ENCODE measurements at places on chromosomes 3 and 15. TPM values are rescaled to one million over a fixed set of nuclear protein-coding genes. Genes with fewer than 3 reads are reported as not detected.
A peak's percentile ranks its signal among the peaks of the same experiment; 100 is the strongest.

The DNAH1 gene
- polyA plus RNA-seq: 5.1 TPM

The TLR9 gene
- not detected for polyA plus RNA-seq

DNA sequence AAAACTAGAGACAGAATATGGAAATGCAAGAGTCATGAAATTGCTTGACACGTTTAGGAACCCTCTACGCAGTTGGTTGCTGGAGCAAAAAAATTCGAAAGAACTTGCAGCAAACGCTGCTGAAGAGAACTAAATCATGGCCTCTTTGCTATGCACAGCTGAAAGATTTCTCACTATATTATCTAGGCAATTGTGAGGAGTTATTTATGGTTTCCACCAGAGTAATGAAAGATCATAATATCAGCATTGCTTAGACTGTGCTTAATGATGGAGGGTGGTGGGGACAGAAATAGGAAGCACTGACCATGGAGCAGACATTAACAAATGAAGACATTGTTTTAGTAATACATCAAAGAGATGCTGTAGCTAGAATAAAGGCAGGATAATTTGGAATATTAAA, 593.4 kb upstream of the ZNF717 start:
- DNase-seq: no peak
- no peaks in the 10 kb centered on the region for H3K27me3 ChIP-seq
- no peaks in the 10 kb centered on the region for H3K36me3 ChIP-seq
- H3K4me3 ChIP-seq: no peak overlapping the region

GRCh38 chr3:56904552-56905215, 102.9 kb upstream of the ARHGEF3 start:
- no peak overlapping the region for H3K4me3 ChIP-seq
- no peaks in the 10 kb centered on the region for H3K27me3 ChIP-seq
- no peak overlapping the region for H3K27ac ChIP-seq
- H3K36me3 ChIP-seq: no peaks in the 10 kb centered on the region

The DNAH12 gene
- polyA plus RNA-seq: 0.03 TPM

GRCh38 chr15:101124731-101125451, 127.0 kb downstream of the CHSY1 start:
- H3K4me3 ChIP-seq: no peak overlapping the region
- no peak for DNase-seq
- peak overlapping the region; percentile 100 for H3K27ac ChIP-seq
- no peaks in the 10 kb centered on the region for H3K27me3 ChIP-seq
- peaks cover 31% of the 10 kb centered on the region for H3K4me1 ChIP-seq

DNA sequence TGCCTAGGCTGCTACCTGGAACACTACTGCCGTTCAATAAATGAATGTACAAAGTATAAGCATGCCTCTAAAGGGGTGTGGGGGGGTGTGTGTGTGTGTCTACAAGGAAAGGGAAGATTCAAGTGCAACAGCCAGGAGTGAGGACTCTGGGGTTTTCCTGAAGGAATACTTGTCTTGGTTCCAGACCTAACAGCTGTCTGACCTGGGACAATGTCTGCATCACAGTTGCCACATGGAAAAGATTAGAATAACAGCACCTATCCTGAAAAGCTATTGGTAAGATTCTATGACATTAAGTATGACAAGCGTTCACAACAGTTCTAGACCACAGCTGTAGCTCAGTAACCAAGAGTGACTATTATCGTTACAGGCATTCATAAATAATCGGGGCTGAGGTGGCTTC, 345.2 kb downstream of the FOXP1 start:
- H3K4me3 ChIP-seq: no peak overlapping the region
- H3K4me1 ChIP-seq: no peaks in the 10 kb centered on the region
- H3K27ac ChIP-seq: no peak overlapping the region
- no peak for DNase-seq
- H3K27me3 ChIP-seq: no peaks in the 10 kb centered on the region
- no peaks in the 10 kb centered on the region for H3K36me3 ChIP-seq

DNA sequence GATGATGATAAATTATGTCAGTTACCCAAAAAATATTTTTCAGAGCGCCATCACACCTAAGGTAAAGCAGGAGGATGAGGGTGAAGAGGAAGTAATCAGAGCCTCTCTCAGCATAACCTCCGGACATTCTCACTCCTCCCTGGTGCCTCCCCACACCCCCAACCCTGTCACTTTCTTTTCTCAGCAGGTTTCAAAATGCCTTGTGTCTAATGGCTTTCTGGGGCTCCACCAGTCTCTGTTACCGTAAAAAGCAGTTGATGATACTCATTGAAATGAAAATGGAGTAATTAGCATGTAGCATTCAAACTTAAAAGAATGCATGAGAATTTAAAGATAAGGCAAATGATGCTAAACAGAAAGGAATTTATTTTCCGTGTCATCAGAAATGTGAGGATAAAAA, 180.0 kb downstream of the ERC2 start:
- peaks cover 21% of the 10 kb centered on the region for H3K4me1 ChIP-seq
- no peak overlapping the region for H3K27ac ChIP-seq
- no peak overlapping the region for H3K4me3 ChIP-seq

DNA sequence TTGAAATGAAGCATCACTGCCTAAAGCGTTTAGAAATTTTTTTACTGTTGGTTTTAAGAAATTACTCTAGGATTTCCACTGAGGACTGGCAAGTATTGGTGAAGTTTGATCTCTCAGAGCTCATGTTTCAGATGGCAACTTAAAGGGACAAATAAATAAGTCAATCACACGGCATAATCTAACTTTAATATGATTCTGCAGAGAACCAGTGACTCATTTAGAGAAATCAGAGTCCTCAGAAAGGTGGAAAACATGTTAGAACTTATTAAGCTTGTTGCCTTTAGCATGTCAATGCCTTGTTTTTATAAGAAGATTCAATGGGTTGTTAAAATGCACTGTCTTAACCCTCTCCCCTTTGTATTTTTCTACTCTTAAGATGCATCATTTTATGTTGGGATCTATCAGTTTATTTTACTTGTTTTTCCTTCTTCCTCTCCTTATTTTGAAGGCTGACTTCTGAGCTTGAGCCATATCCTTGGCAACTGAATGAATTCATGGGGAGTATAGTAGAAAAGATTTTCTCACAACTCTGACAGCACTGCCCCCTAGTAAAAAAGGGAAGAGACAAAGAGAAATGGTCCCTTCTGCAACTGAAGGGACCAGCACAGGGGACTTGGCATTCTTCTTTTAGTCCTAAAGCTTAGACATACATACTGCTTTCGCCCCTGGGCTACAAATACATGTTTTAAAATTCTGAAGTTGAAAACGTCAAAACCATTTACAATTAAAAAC, 431.2 kb downstream of the LPP start:
- no peak for DNase-seq
- H3K27ac ChIP-seq: peak overlapping the region; percentile 53
- peak overlapping the region; percentile 4 for H3K4me3 ChIP-seq
- H3K4me1 ChIP-seq: no peaks in the 10 kb centered on the region
- no peaks in the 10 kb centered on the region for H3K36me3 ChIP-seq

GRCh38 chr3:132088291-132088690, 53.5 kb upstream of the CPNE4 start:
- H3K36me3 ChIP-seq: no peaks in the 10 kb centered on the region
- no peaks in the 10 kb centered on the region for H3K27me3 ChIP-seq
- H3K27ac ChIP-seq: no peak overlapping the region
- no peaks in the 10 kb centered on the region for H3K4me1 ChIP-seq
- no peak for DNase-seq

- no peak overlapping the region for H3K27ac ChIP-seq
- no peak for DNase-seq
- no peaks in the 10 kb centered on the region for H3K27me3 ChIP-seq
- no peaks in the 10 kb centered on the region for H3K36me3 ChIP-seq
- peaks cover 6% of the 10 kb centered on the region for H3K4me1 ChIP-seq
- H3K4me3 ChIP-seq: no peak overlapping the region
These were observed 11.1 kb downstream of the RYK start for GRCh38 chr3:134239538-134239937.
